ENCODE measurements at places on chromosomes 1 and 21.

DNA sequence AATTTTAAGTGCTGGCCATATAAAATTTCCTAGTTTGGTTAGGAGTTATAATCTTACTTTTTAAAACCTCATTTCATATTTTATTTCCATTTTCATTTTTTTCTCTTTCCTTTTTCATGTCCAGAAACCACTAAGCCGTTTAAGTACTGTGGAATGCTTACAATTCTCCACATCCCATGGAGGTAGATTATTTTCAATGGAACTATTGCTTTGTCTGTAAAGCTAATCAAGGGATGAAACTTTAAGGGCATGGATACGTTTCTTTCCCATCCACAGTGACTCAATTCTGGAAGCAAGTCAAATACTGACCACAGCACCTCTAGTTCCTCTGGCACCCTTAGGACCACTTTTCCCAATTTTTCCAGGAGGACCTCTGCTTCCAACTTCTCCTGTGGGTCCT, 139.1 kb upstream of the ZNHIT6 start:
- DNase-seq: no peak

DNA sequence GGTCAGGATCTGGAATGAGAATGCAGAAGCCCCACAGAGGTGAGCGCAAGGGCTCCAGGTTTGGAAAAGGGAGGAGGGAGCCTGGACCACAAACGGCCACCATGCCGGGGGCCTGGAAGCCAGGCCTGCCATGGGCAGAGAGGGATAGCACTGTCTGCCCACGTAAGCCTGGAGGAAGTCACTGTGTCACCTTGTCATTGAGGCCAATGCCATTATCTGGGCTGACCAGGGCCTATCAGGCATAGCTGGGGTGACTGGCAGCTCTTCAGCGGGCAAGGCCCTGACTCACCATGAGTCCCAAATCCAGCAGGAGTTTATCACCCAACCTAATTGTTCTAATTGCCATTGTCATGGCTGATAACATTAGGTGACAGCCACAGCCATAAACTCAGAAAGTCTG, 84.6 kb downstream of the MATN1 start:
- no peak for DNase-seq

DNA sequence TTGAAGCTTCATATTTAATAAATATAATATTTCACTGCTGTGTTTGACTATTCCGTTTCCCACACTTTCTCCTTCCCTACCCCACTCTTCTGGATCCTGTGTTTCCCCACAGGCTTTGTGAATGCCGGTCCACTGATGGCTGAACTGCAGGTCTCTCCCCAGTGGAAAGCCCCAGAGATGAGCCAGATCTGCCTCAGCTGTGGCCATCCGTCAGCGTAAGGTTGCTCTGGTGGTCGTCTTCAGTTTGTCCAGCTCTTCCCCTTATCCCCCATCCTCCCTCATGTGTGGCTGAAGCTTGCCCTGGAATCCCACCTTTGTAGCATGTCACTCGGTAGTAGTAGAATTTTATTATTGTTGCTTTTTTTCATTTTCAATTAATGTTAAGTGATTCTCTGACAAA, 11.4 kb downstream of the SMAP2 start:
- DNase-seq: no peak

GRCh38 chr1:45009296-45009865, 1.7 kb downstream of the HECTD3 start:
- no peak for DNase-seq

- no peak for DNase-seq
Observed at GRCh38 chr1:85224734-85225623, 24.2 kb upstream of the SYDE2 start.

DNA sequence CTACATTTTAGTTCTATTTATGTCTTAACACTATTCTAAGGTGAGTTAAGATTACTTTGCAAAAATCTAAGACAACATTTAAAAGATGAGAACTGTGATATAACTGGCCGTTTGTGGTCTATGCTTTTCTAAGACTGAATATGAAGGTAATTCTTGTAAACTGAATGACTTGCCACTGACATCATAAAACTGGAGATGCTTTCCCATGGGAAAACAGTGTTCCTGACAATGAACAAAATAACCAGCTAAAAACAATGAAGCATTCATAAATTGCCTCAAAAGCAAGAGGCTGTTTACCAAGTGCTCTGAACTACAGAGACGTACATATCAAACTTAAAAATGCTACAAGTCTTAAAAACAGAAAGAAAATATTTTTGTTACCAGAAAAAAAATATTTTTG, 54.7 kb downstream of the APP start:
- DNase-seq: no peak

DNA sequence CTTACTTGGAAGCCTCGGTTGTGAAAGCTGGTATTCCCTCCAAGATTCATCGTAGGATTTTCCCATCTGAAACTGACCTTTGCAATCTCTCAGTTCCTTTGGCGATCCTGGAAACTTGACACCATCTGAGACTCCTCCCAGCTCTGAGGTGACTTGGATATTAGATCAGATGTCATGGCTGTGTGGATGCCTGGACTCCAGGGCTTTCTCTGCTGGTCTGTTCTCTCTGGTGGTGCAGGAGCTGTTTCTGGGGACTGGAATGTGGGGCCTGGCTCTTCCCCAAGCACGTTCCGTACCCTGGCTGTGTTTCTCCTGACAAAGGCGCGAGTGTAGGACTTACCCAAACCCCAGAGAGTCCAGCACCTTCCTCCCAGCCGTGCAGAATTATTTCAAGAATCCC, 252.2 kb downstream of the RPS6KC1 start:
- DNase-seq: no peak

DNA sequence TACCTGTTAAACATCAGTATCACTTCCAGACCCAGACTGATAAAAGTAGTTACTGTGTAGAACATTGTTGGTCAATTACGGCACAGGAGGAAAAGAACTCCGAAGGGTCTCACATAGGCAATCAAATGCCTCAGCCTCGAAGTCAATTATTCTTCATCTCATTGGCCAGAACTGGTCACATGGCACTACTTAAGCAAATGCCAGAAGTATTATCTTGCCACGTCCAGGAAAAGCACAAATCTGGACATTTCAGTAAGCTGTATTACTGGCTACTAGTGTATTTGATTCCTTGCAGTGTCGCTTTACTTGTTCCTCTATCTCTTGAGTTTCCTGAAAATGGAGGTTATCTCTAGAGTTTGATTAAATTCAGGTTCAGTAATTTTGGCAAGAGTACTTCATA, 24.4 kb downstream of the DIO1 start:
- DNase-seq: no peak

DNA sequence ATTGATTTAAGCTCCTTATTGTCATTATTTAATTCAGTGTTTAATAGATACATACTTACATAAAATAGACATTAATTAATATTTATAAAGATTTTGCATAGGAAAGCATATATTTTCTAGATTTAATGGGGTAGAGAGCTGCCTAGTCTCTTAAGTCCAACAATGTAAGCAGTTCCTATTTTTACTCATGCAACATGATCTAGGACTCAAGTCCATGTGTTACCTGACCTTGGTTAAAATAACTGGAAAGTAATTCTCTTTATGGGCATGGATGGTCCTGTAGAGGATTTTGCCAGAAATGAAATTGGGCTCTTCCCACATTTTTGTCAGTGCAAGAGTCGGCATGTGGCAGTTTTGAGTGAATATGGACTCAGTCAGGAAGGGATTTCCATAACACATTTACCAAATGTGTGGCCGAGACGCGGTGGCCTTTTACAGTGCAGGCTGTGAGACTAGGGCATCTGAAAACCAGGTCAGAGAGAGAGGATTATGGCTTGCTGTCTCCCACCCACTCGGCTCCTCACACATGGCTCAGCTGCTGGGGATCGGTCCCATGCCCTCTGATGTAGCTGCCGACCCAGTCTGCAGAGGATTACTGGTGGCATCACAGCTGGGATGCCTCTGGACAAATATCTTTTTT, 6.2 kb upstream of the KIF1B start:
- DNase-seq: no peak

DNA sequence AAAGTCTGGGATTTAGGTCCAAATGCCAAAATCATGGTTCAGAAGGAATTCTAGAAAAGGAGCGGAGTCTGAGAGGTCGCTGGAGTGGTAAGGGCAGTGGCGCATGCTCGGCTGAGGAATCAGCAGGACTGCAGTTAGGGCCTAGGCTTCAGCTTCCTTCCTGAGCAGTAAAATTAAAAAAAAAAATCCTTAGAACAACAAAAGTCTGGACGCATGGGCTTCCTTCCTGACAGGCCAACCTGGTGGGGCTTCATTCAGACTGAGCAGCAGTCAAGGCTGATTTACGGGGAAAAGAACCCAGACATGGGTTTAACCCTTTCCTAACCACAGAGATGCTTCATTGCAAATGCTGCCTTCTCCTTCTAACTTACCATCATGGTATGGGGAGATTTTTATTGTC, 17.1 kb downstream of the RNF220 start:
- DNase-seq: no peak

DNA sequence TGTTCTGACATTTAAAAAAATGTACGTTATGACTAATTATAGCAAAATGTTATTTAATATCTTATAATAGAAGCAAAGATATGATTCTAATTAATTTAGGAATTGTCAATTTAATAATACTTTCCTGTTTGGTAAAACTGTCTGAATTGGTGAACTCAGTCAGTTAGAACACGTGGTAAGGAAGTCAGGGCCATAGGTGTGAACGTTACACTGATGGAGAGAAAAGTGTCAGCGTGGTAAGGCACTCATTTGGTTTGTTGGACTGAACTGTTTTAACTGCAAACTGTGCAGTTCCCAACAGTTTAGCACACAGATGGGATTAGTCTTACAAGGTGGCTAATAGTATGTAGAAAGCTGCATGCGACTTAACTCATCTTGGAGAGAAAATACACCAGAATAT, 102.9 kb downstream of the EPB41 start:
- DNase-seq: no peak

DNA sequence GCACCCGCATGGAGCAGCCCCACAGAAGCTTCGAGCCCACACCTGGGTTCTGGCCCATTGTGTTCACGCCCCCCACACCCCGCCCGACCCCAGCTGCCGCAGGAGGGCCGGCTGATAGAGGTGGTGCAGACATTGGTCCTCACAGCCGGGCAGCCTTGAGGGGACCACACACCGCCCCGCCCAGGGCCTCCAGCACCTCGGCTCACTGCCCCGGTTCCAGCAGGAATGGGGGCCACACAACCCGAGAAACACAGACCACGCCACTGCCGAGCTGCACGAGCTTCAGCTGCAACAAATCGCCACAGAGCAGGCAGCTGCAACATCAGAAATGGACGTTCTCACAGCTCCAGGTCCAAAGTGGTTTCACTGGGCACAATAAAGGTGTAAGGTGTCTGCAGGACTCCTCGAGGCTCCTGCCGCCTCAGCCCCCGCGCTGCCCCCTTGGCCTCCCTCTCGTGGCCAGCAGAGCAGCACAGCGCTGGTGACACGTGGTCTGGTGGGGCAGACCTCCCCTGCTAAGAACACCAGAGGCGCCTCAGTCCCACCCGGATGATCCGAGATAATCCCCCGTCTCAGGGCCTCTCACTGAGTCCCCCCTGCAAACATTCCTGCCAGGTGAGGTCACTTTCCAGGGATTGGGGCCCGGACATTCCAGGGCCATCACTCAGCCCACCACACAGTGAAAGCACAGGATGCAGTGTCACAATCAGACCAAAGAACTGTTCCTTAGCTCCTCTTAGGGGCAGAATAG, 62.3 kb upstream of the ADARB1 start:
- DNase-seq: no peak

DNA sequence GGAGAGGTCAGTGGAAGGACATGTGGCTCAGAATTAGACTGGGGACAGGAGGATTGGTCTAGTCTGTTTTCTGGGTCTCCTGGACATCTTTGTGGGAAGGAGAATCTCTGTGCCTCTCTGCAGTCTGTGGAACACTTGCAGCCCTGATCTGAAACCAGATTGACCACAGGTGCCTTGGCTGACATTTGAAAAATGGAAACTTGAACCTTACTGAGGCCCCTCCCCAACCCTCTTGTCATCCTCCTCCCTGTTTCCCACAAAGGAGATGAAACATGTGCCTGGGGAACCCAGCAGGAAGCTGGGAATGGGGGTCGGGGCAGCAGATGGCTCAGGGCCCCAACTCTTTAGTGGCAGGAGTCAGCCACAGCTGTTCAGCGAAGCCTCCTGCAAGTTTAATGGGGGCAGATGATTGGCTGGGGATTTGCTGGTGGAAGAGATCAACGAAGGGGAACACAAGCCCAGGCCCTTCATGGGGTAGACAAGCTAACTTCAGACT, 18.1 kb downstream of the VASH2 start:
- DNase-seq: no peak

DNA sequence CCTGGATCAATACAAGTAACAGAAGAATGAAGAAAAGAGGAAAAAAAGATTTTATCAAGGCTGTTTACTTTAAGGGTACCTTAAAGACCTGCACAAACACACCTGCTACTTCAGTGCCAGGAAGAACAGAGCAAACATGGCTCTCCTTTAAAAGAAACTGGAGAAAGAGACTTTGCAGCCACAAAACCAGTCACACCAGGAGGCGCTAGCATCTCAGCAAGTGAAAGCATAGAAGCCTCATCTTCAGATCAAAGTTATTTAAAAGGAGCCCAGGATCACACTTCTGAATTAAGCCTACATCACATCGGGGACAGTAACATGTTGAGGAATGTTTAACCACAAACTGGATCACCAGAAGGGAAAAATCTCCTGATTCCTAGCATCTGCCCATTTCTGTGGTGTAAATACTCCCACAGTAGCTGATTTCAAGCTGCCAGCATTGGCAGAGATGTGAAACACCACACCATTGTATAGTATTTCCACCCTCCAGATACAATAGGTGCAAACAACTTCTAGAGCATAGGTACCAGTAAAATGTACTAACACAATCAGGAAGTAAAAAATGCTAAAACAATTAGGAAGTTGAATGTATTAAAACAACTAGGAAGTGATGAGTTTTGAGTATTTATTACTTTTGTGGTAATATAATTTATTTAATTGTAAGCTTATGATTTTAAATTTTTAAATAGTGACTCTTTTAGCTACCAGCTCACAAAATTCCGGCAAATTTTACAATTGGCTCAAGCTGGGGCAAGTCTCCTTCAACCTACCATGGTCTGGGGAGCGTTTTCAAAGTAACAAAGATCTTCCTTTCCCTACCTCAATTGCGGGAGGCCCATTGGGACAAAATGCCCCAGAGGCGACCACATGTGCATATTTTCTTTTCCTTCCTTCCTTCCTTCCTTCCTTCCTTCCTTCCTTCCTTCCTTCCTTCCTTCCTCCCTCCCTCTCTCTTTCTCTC, 105.3 kb upstream of the CLDN14 start:
- DNase-seq: no peak

DNA sequence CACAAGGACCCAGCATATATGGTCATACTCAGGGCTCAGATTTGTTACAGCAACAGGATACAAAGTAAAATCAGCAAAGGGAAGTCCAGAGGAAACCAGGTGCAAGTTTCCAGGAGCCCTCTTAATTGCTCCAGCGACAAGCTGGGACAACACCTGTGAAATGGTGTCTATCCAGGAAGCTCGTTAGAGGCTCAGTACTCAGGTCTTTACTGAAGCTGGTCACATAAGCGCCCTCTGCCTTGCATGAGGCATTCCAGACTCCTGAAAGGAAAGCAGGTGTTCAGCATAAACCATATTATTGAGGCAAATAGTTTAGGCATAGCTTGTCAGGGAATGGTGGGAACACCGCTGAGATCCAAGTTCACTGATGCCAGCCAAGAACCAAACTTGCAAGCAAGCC, 231.0 kb downstream of the SLC35F3 start:
- no peak for DNase-seq

Measured in stimulated activated CD8-positive, alpha-beta memory T cell treated with anti-CD3 and anti-CD28 coated beads, Interleukin-7, amount 100 ng/mL, for 1 hour (primary cell).